ENCODE measurements at places on chromosomes 7 and 10.

- DNase-seq = no peak
These were observed 7.5 kb downstream of the CALML3 start for GRCh38 chr10:5532307-5532605.

DNA sequence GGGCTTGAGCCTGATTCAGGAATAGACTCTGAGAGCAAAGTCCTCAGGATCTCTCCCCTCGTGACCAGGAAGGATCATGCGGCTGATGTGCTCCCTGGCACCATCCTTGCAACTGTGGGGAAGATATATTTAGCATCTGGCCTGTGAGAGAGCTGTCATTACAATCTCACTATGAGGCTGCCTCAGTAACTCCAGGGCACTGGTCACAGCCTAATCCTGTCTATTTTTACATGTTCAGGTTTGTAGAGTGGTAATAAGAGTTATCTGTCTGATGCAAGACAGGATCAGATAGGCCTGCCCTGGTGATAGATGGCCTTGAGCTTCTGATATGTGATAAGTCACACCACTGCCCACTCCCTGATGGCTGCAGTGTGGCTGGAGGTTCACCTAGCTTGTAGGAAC is 50.7 kb downstream of the PPP1R3C start:
- no peak for DNase-seq

GRCh38 chr7:134623193-134623592 is 23.5 kb upstream of the BPGM start:
- no peak for DNase-seq

- DNase-seq = no peak
These were observed 110.4 kb downstream of the TCF7L2 start for GRCh38 chr10:113060201-113061053.

DNA sequence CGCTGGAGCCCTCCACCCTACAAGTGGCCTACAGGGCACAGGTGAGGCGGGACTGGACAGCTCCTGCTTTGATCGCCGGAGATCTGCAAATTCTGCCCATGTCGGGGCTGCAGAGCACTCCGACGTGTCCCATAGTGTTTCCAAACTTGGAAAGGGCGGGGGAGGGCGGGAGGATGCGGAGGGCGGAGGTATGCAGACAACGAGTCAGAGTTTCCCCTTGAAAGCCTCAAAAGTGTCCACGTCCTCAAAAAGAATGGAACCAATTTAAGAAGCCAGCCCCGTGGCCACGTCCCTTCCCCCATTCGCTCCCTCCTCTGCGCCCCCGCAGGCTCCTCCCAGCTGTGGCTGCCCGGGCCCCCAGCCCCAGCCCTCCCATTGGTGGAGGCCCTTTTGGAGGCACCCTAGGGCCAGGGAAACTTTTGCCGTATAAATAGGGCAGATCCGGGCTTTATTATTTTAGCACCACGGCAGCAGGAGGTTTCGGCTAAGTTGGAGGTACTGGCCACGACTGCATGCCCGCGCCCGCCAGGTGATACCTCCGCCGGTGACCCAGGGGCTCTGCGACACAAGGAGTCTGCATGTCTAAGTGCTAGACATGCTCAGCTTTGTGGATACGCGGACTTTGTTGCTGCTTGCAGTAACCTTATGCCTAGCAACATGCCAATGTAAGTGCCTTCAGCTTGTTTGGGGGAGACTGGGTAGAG is at the start of gene COL1A2:
Gene COL1A2, plus strand, starts transcription at position 459 of the 704 bp plus-strand sequence. Its CDS starts 137 bp downstream, at position 596.
- DNase-seq = no peak

DNA sequence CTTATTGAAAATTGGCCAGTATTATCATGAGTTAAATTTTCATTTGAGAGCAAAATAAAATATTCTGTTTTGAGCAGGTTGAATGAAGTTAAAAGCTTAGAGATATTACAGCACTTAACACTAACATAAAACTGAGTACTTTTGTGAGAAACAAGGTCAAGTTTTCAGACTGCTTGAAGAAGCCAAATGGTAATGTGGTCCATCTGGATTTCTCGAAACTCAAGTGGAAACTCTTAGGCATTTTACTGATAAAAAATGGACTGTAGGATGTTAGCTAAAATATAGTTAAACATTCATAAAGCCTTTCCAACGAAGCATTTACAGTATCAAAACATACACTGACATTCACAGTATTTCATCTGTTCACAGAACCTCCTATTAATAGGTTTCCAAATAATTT is 528.1 kb upstream of the SEMA3D start:
- no peak for DNase-seq

GRCh38 chr7:129642871-129643549 is 31.5 kb downstream of the NRF1 start:
- DNase-seq = no peak

DNA sequence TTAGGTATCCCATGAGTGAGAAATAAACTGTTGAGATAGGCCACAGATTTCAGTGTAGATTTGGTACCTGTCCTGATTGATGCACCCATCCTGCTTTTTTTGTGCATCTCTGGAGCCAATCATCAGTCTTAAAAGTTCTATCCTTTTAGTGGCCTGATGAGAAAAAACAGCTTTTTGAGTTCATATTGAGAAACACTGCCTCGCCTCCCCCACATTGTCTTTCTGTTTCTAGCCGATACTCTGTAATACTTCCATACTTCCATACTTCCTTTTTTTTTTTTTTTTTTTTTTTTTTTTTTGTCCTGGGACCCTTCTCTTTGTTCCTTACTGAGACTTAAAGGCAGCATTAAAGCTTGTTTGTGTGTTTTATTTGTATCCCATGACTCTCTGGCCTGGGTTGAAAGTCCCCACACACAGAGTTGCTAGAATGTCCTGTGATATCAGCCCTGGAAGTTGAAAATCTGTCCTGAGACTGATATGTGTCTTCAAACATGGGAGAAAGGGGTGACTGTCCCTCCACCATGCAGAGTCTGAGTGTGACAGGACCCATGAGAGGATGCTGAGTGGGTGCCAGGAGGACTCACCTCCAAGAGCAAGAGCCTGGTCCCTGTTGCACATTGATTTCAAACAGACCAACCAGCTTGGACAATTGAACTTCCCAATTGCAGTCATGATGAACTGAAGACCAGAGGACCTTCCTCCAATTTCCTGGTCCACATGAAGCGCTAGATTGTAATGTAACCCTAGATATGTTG is 5.7 kb downstream of the ZNF22 start:
- no peak for DNase-seq

- DNase-seq = no peak
These were observed 511.0 kb downstream of the GFRA1 start for GRCh38 chr10:115762029-115762428.

- peak; percentile 92 for DNase-seq
These were observed 133.3 kb downstream of the VPS41 start for GRCh38 chr7:38775506-38776175.

- DNase-seq = no peak
These were observed 169.5 kb upstream of the LYZL1 start for GRCh38 chr10:29119374-29119773.

DNA sequence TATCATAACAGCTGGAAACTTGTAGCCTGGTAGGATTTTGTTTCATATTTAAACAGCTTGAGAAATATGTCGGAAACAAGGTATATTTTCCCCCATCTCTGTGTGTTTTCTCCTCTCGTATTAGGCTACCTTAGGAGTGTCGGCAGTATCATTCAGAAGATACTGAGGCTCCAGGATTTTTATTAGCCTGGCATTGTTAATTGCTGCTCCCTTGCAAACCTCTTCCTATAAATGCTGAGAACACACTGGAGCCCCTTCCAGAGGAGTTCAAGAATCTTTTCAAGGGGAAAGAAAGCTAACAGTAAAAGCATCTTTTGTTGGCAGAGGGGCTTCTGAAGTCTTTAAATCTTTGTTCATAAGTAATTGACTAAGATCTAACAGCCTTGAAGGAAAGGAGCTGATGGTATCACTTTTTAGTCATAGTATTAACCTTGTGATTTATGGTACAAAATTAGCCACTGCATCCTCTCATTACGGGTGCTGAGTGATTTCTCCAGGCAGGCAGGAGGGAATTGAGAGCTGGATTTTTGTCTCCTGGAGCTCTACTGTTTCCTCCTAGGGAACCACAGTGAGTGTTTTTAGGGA is 998.7 kb downstream of the LRMDA start:
- no peak for DNase-seq

GRCh38 chr7:116780521-116780920 is 81.9 kb upstream of the CAPZA2 start:
- no peak for DNase-seq

- peak; percentile 98 for DNase-seq
These were observed 242.7 kb upstream of the SEMA3C start for GRCh38 chr7:81161451-81162075.

DNA sequence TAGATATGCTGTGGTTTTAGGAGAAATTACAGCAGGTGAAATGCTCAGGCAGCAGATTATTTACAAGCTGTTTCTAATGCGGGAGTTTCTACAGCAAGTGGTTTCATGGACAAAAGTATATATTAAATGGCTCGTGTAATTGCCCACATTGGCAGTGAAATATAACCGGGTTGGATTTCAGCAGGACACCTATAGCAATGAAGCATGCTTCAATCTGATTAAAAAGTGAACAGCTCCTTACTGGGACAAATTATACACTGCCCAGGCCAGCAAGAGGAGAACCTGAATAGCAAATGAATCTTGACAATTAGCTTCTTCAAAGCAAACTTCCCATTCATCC is 35.2 kb upstream of the LYZL1 start:
- no peak for DNase-seq

- DNase-seq = no peak
These were observed 123.3 kb downstream of the USP6NL start for GRCh38 chr10:11488126-11488525.

- DNase-seq = peak; percentile 58
These were observed 286.8 kb downstream of the PARD3 start for GRCh38 chr10:34528320-34528719.

- DNase-seq = no peak
These were observed 155.6 kb downstream of the SH3PXD2A start for GRCh38 chr10:103699611-103700435.

DNA sequence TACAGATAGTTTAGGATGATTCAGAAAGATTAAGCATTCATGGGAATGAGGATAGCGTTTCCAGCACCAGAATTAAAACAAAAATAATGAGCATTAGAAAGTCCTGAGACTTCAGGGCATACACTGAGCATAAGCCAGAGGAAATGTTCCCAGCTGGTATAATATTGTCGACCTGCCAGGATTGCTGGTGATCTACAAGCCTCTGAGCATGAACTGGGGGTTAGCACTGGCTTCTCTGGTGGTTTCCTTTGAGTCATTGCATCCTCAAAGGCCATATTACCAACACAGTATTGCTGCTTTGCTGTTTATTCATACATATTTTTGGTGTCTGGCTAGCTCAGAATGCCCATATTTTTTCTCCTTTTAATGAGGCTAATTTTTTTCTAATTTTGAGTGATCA is 10.7 kb upstream of the ATRNL1 start:
- DNase-seq = no peak

DNA sequence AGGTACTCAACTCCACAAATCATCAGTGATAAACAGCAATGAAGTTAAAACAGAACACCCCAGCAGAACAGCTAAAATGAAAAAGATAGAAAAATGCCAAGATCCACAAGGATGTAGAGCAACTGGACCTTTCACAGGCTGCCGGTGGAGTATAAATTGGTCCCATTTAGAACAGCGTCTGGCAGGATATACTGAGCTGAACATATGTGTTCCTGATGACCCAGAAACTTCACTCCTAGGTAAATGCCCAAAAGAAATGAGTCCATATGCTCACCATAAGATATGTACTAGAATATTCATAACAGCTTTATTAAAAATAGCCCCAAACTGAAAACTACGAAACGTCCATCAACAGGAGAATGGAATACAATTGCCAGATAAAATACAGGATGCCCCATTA is 102.4 kb downstream of the OAT start:
- no peak for DNase-seq

- no peak for DNase-seq
These were observed 931.7 kb upstream of the SORCS1 start for GRCh38 chr10:108095932-108096925.

GRCh38 chr10:6204063-6204340 is 1.3 kb downstream of the PFKFB3 start:
- no peak for DNase-seq

DNA sequence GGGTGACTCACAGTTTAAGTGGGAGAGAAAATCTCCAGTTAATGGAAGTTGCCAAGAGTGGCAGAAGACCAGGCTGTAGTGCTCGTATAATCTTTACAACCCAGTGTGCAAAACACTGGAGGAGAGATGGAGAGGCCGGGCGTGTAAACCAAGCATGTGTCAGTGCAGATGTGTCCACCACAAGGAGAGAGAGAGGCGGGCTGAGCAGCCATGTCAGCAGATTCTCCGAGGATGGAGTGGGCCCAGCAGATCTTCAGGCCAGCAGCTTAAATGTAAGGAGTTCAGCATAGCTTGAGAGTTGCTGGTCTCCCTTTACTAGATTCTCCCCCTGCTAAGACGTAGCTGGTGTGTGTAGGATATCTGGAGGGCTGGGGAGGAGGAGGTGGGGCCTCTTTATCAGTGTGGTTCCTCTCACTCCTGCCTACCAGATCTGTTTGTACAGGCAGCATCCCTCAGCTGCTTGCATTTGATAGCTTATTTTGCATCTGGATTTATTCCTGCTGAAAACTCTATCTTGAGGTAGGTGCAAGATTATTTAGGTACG is 13.7 kb downstream of the BPGM start:
- DNase-seq = peak; percentile 18
